ENCODE measurements at places on chromosomes 12 and 14. TPM values are rescaled to one million over a fixed set of nuclear protein-coding genes. Genes with fewer than 3 reads are reported as not detected.

Gene NUMB
- 51.5 TPM for total RNA-seq

Gene LRP10
- total RNA-seq, result 78.3 TPM

- no peak for DNase-seq
Measured at GRCh38 chr14:73758392-73759182, 44.4 kb upstream of the PNMA1 start.

DNA sequence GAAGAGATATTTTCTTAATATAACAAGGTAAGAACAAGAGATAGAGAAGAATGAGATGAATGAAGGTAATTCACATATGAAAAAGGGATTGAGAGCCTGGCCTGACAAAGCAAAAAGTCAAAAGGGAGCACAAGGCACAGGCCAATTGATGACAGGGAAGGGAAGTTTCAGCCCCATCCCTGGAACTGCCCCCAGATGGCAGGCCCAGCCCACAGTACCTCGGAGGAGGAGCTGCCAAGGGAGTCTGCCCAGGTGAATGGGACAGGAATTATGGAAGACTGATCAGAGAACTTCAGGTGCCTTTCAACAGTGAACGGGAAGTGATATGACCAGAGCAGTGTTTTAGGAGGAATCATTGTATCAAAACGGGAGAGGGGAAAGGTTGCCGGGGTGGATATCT, 15.7 kb downstream of the SNRPF start:
- no peak for DNase-seq

DNA sequence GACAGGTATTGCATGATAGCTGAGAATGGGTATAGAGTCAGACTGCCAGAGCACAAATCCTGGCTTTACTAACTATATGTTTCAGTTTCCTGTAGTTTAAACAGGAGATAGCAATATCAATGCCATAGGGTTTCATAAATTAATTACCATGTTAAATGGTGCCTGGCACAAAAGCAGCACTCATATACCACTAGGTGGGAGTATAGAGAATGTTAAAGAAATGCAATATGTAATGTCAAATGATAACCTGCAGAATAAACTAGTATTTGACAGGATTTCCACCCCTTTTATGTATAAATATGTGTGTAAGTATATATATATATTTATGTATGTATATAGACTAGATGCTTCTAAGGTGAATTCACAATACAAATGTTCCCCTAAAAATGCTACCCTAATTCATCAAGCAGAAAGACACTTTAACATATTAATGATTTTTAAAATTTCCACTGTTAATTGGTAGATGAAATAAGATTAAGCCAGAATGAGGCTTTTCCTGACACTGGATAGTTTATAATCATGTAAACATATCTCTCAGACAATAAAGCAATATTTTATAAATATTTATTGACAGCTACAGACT, 8.6 kb downstream of the WDR89 start:
- DNase-seq, result no peak

All from Panc1 (cell line).